Fibroblast of skin of abdomen (primary cell): ENCODE measurements at places on chromosomes 6 and 20.
A peak's percentile ranks its signal among the peaks of the same experiment; 100 is the strongest.

GRCh38 chr6:18171871-18172270 is 16.6 kb downstream of the KDM1B start:
- no peak for DNase-seq

GRCh38 chr6:43698584-43699349 is 11.2 kb upstream of the MRPS18A start:
- peak; percentile 29 for DNase-seq

GRCh38 chr20:2001119-2001518 is 7.3 kb upstream of the PDYN start:
- no peak for DNase-seq

- no peak for DNase-seq
These were observed 39.5 kb upstream of the SLC22A2 start for GRCh38 chr6:160298121-160298520.
